ENCODE measurements at places on chromosomes 12 and 14.

GRCh38 chr14:96053600-96054381 lies 14.6 kb downstream of the C14orf132 start:
- H3K27me3 ChIP-seq, result peaks cover 61% of the 10 kb centered on the region
- H3K4me3 ChIP-seq, result no peak overlapping the region
- no peak overlapping the region for H3K27ac ChIP-seq
- no peaks in the 10 kb centered on the region for H3K4me1 ChIP-seq
- no peaks in the 10 kb centered on the region for H3K36me3 ChIP-seq

- no peaks in the 10 kb centered on the region for H3K36me3 ChIP-seq
- H3K27me3 ChIP-seq, result no peaks in the 10 kb centered on the region
- H3K4me3 ChIP-seq, result no peak overlapping the region
- no peak overlapping the region for H3K27ac ChIP-seq
Observed at GRCh38 chr12:88703790-88704189, 123.5 kb upstream of the KITLG start.

- no peak overlapping the region for H3K4me3 ChIP-seq
- H3K27ac ChIP-seq, result no peak overlapping the region
- peaks cover 18% of the 10 kb centered on the region for H3K27me3 ChIP-seq
- H3K36me3 ChIP-seq, result no peaks in the 10 kb centered on the region
- no peaks in the 10 kb centered on the region for H3K4me1 ChIP-seq
Observed at GRCh38 chr12:16605642-16606116, 283 bp downstream of the LMO3 start.

GRCh38 chr12:6605421-6606330 lies 1.5 kb downstream of the CHD4 start:
- no peak overlapping the region for H3K4me3 ChIP-seq
- peak overlapping the region; percentile 83 for H3K27ac ChIP-seq
- no peaks in the 10 kb centered on the region for H3K27me3 ChIP-seq

DNA sequence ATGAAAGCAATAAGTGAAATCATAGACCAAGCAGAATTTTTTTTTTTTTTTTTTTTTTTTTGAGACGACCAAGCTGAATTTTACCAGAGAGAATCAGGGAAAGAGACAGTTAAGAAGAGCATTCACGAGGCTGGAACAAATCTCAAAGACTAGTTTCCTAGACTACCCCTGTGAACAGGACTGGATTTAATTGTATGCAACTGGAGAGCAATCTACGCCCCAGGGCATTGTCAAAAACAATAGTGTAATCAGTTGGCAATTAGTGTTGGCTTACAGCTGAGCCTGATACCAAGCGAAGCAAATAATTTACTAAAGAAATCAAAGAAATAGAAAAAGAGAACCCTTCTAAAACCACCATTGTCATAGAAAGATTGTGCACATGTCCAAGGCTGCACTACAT lies 232.9 kb upstream of the CPNE8 start:
- H3K27me3 ChIP-seq, result peaks cover 29% of the 10 kb centered on the region
- no peaks in the 10 kb centered on the region for H3K36me3 ChIP-seq
- no peak overlapping the region for H3K4me3 ChIP-seq
- H3K27ac ChIP-seq, result no peak overlapping the region
- H3K4me1 ChIP-seq, result no peaks in the 10 kb centered on the region

DNA sequence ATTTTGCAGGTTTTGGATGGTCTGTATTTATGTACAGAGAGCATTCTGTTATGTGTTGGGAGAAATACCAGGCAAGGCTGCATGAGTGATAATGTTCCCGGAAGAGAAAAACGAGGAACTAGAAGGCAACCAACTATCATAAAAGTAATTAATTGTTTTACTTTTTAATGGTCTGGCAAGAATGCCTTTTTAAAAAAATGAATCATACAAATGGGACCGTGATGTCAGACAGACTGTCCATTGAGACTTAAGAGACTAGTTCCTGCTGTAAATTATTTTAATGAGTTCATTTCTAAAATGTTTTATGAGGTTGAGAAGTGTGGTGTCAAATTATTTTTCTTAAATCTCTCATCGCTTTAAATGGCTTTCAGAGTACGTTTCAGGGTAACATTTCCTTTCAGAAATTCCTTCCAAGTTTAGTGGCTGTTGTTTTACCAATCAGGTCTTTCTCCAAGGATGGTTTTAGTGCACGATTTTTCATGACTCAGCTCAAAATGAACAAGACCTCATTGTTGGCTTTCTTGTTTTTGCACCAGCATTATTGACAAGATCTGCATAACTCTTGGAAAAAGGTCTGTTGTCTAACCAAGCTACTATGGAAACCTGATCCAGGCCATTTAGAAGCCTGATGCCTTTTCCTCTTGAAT lies 86.1 kb upstream of the ARHGAP5 start:
- no peak for DNase-seq
- no peaks in the 10 kb centered on the region for H3K36me3 ChIP-seq
- no peaks in the 10 kb centered on the region for H3K4me1 ChIP-seq
- peaks cover 42% of the 10 kb centered on the region for H3K27me3 ChIP-seq

GRCh38 chr12:4562034-4562657 lies at the start of gene DYRK4:
Gene DYRK4 (plus strand): TSS chr12:4562208. CDS start chr12:4562246, 38 bp downstream.
- H3K27ac ChIP-seq, result no peak within 1 kb of the TSS
- H3K4me3 ChIP-seq, result no peak within 1 kb of the TSS
- no peak for DNase-seq
- H3K27me3 ChIP-seq, result no peaks in the 10 kb centered on the region

- H3K4me3 ChIP-seq, result no peak overlapping the region
- DNase-seq, result no peak
- peaks cover 40% of the 10 kb centered on the region for H3K36me3 ChIP-seq
- H3K27me3 ChIP-seq, result no peaks in the 10 kb centered on the region
- H3K4me1 ChIP-seq, result peaks cover 12% of the 10 kb centered on the region
Observed at GRCh38 chr14:55389330-55389729, 22.3 kb downstream of the ATG14 start.

- no peaks in the 10 kb centered on the region for H3K36me3 ChIP-seq
- H3K27me3 ChIP-seq, result peaks cover 50% of the 10 kb centered on the region
- DNase-seq, result no peak
- no peak overlapping the region for H3K4me3 ChIP-seq
- no peak overlapping the region for H3K27ac ChIP-seq
Observed at GRCh38 chr14:89017417-89017816, 193.0 kb downstream of the TTC8 start.

GRCh38 chr14:60179431-60179869 lies 14.3 kb upstream of the DHRS7 start:
- H3K36me3 ChIP-seq, result no peaks in the 10 kb centered on the region
- peaks cover 15% of the 10 kb centered on the region for H3K4me1 ChIP-seq
- no peak overlapping the region for H3K4me3 ChIP-seq
- H3K27ac ChIP-seq, result no peak overlapping the region
- H3K27me3 ChIP-seq, result no peaks in the 10 kb centered on the region

DNA sequence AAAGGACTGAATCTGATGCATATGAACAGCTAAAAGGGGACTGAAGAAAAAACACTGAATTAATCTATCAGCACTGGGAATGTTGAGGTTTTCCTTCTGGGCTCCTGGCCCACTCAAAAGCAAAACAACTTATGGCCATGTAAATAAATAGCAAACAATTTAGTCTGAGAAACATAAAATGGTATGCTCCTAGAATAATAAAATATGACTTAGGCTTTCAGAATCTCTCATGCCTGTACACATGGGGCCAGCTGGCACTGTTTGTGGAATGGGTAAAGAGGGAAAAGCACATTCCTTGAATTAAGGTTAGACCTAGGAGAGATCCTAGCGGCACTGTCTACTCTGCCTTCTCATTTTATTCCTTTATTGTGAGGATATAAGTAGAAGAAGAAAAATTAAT lies 6.2 kb downstream of the KLHDC2 start:
- no peaks in the 10 kb centered on the region for H3K27me3 ChIP-seq
- H3K27ac ChIP-seq, result no peak overlapping the region
- DNase-seq, result no peak
- peaks cover 42% of the 10 kb centered on the region for H3K36me3 ChIP-seq
- H3K4me1 ChIP-seq, result peaks cover 36% of the 10 kb centered on the region

- H3K4me1 ChIP-seq, result peaks cover 29% of the 10 kb centered on the region
- no peak for DNase-seq
- H3K27ac ChIP-seq, result peak overlapping the region; percentile 93
- peaks cover 1% of the 10 kb centered on the region for H3K36me3 ChIP-seq
- no peaks in the 10 kb centered on the region for H3K27me3 ChIP-seq
Observed at GRCh38 chr14:106843951-106844483, 1317.6 kb downstream of the TMEM121 start.
